ENCODE measurements at places on chromosomes 6 and 20.

- no peak for DNase-seq
Measured at GRCh38 chr6:74087899-74088298, 391.9 kb downstream of the CD109 start.

- no peak for DNase-seq
Measured at GRCh38 chr6:46799657-46800056, 6.5 kb downstream of the MEP1A start.

- no peak for DNase-seq
Measured at GRCh38 chr20:54013471-54013870, 56.9 kb downstream of the BCAS1 start.

GRCh38 chr6:129740013-129740412 is 30.0 kb upstream of the ARHGAP18 start:
- DNase-seq, result no peak

All from omental fat pad (tissue), 4 donors.